ENCODE measurements at places on chromosomes 2 and 18. TPM values are rescaled to one million over a fixed set of nuclear protein-coding genes. Genes with fewer than 3 reads are reported as not detected.

Gene RGPD3
- polyA plus RNA-seq, result 0.47 TPM

Gene RHOB
- polyA plus RNA-seq, result 80.6 TPM

Gene SPP2
- not detected for polyA plus RNA-seq

Gene TUBB8B
- polyA plus RNA-seq, result 0.39 TPM

Gene RAPGEF4
- 13.0 TPM for polyA plus RNA-seq

Gene CLIP4
- 19.4 TPM for polyA plus RNA-seq
